ENCODE measurements at places on chromosomes 7 and 10.

GRCh38 chr7:38178695-38179344 lies 775 bp downstream of the STARD3NL start:
- no peak for DNase-seq

GRCh38 chr10:30431435-30431911 lies 2.5 kb upstream of the MAP3K8 start:
- no peak for DNase-seq

GRCh38 chr7:92647652-92648051 lies 57.5 kb upstream of the FAM133B start:
- DNase-seq = no peak

DNA sequence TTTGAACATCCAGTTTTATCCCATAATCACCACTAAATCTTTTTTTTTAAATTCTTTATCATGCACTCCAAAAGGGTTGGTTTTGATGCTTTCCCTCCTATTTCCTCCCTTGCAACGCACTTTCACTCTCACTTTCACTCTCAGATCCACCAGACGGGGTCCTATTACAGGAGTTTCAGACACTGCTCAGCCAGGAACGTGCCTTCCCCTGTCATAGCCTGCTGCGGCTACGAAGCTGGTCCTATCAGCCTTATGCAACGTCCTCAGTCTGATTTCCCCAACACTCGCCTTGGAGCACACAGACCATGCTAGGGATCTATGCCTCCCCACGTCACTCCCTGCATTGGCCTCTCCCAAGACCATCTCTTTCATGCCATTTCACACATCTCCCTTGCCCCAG lies 23.4 kb downstream of the ZPBP start:
- no peak for DNase-seq

- DNase-seq = no peak
These were observed 153.7 kb downstream of the NRBF2 start for GRCh38 chr10:63286754-63287264.

DNA sequence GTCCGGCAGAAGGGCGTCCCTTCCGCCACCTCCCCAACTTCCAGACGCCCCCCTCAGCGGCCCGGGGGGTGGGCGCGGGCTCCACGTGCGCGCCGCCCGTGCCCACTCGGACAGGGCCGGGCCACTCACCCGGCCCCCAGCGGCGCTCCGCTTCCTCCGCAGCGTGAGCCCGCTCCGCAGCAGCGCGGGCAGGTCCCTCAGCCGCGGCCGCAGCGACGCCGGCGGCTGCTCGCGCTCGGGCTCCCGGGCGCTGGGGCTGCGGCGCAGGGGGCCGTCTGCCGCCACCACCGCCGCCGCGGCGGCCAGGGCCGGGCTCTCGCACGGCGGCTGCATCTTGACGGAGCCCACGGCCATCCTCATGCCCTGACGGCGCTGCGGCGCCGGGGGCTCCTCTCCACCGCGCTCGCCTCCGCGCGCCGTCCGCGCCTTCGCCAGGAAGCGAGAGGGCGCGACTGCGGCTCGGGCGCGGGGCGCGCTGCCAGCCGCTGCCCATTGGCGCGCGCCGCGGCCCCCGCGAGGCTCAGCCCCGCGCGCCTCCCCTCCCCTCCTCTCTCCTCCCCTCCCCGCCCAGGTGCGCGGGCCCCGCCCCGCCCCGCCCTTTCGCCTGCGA lies at the start of gene RAPGEF5:
Gene RAPGEF5 (minus strand): TSS at position 454 of the 610 bp plus-strand sequence. CDS start 94 bp downstream, at position 360.
- DNase-seq = no peak

DNA sequence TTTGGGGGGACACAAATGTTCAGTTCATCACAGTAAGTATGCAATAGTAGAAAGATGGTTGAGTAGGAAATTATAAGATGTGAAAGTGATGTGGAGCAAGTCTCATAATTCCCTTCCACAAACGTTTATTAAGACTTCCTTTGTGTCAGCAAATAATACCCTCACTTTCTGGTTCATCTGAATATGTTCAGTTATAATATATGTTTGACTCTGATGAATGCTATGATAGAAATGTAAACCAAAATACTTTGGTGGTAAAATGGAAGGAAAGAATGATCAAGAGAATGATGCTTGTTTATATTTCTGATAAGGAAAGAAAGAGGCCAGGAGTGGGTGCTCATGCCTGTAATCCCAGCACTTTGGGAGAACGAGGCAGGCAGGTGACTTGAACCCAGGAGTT lies 111.7 kb upstream of the PLXDC2 start:
- no peak for DNase-seq

- DNase-seq = no peak
These were observed 45.8 kb downstream of the THSD7A start for GRCh38 chr7:11786186-11786585.

GRCh38 chr7:98240961-98241673 lies 10.9 kb downstream of the TECPR1 start:
- no peak for DNase-seq

DNA sequence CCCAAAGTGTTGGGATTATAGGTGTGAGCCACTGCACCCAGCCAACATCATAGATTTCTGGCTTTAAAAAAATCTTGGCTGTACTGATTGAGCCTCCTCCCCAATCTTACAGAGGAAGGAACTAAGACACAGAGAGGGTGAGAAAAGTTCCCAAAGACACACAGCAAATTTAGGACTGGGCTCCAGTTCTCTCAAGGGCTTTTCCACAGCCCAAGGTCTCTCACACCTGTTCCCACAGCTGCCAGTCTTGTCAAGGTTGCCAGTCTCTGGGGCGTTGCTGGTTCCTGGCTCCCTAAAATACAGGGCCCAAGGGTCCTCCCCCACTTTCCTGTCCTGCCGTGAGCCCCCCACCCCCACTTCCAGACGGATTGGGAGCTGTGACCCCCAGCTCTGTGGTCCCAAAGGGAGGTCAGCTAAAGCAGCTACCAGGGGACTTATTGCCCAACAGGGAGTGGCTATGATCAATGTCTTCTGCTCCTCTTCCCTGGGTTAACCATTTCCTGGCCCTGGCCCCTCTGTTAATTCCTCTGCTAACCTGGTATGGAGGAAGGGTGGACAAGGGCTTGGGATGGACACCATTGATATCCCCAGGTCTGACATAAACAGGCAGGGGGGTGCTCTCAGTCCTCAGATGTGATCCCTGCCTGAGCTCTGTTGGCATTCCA lies 3.1 kb upstream of the ZAN start:
- DNase-seq = no peak

GRCh38 chr7:138167222-138167621 lies 91.0 kb downstream of the AKR1D1 start:
- no peak for DNase-seq

- DNase-seq = no peak
These were observed 164.6 kb downstream of the NEURL1 start for GRCh38 chr10:103658049-103658577.

GRCh38 chr10:51894771-51895578 lies 195.6 kb upstream of the CSTF2T start:
- DNase-seq = no peak

GRCh38 chr10:124867304-124867703 lies 65.7 kb downstream of the ABRAXAS2 start:
- no peak for DNase-seq

DNA sequence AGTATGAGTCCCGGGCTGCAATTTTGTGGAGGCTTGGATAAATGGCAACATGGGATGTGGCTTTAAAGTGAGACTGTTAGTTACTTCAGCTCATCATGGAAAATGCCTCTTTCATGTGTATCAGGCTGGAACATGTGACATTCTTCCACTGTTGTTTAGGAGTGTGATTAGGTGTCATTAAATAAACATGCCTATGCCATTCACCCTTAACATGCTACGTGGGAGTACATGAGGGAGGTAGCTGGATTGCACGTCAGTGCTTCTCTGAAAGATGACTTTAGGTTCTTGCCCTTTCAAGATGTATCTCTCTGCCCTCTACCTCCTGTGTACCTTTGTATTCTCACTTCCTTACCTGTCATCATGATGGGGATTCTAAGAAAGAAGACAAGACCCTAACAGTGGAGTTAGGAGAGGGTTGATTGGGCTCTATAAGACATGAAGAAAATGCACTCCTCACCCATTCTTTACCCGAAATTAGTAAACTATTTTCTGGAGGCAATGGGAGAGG lies 8.9 kb downstream of the AKR1E2 start:
- no peak for DNase-seq

DNA sequence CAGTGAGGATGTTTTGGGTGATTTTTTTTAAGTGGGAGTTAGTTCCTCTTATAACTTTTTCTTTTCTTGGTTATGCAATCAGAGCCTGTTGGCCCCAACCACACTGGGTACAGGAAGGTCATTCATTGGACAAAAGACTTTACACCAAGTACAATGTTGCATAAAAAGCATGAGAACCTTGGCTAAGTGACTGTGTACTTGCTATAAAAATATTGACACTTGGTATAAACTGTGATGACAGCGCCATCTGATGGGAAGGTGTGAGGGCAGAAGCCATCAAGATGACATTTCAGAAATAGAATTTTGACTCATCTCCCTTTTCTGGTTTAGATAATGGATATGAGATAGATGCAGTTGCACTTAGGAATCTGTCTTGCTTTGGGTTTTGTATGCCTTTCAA lies 126.4 kb upstream of the CCDC6 start:
- no peak for DNase-seq

GRCh38 chr10:29495366-29495765 lies 139.4 kb downstream of the SVIL start:
- no peak for DNase-seq

GRCh38 chr7:134744569-134744968 lies 34.9 kb upstream of the CALD1 start:
- no peak for DNase-seq

DNA sequence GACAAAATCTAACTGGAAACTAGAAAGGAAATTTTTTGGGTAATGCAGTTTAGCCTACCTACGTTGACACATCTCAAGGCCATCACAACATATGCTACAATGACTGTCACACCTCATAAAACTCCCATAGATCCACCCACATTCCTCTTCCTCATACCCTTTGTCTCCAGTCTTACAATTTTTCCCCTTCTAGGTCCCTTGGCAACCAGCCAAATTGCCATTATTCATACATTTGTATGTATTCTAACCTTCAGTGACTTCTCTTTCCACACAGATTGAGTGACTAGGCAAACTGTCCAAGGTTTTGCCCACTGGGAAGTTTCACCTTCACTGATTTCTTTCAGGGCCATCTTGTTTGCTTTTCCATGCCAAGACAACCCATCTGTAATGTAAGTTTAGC lies 100.5 kb upstream of the TPK1 start:
- no peak for DNase-seq

DNA sequence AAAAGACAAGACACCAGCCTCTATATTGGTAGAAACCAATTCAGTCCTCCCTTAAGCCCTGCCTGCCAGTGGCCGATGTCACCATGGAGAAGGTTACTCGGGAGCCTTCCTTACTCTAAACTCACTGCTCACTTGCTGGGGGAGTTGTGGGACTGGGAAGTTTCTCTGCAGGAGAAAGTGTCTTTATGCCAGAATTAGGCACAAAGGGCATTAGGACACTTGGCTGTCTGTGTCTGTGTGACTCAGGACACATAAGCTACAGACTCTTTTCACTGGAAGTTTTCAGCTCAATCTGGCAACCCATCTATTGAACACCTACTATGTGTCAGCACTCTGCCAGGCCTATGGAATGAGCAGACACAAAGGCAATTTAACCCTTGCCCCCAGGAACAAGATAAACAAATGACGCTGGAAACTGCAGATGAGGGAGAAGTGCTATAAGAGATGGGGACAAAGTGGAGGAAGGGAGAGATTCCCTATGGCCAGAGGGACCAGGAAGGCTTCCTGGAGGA lies 49.5 kb upstream of the CACUL1 start:
- DNase-seq = no peak

DNA sequence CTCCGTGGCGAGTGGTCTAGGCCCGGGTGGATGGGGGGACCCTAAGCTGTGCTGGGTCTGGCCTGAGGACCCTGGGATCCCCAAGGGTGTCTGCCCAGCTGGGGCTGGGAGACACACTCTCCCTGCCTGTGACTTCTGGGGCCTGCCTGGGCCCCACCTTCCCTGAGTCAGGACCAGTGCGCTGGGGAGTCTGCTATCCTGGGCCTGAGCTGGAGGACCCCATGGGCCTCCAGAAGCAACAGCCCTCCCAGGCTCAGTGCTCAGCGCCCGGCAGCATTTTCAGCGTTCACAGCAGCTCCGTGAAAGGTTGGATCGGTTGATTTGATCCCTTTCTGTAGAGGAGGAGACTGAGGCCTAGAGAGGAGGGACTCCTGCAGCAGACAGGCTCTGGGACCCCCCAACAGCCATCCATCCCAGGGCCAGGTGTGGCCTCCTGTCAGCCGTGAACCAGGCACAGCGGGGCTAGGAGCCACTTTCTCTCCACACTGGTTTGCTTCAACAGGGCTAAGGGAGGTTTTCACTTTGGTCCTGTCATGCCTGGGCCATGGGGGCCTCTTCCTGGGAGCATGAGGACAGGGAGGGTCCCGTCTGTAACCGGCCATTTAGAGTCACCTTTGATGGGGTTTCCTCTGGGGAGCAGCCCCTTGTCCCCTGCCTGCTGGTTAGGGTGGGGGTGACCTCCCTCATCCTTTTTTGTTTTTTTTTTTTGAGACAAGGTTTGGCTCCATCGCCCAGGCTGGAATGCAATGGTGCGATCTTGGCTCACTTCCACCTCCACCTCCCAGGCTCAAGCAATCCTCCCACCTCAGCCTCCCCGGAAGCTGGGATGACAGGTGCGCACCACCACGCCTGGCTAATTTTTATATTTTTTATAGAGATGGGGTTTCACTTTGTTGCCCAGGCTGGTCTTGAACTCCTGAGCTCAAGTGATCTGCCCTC lies 12.4 kb downstream of the FOXL3 start:
- DNase-seq = no peak

- DNase-seq = no peak
These were observed 125.4 kb downstream of the AUTS2 start for GRCh38 chr7:69723663-69724062.

DNA sequence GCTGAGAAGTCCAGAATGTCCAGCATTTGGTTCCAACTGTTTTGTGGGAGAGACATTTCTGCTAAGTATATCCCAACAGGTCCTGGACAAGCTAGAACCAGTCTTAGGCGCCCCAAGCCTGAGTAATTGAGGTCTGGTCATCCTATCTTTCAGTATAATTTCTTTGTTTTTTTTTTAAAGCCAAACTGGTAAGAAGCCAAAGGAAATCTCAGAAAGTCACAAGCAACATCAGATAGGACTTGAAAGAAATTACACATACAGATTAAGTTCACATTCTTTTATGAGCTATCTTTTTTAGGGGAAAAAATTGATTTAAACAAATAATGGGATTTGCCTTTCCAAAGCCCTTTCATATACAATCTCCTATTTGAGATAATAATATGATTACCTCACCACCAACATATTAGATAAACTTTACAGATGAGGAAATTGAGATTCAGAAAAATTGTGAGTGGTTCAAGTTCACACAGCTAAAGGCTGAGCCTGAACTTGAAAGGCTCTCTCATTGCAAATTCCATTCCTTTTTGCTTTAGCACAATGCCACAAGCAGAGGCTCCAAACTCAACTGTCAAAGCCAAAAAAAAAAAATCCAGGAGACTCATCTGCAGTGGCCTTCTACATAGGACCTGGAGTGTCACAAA lies 15.0 kb downstream of the PDLIM1 start:
- no peak for DNase-seq

GRCh38 chr10:23381298-23382040 lies 36.9 kb upstream of the C10orf67 start:
- DNase-seq = no peak

GRCh38 chr7:34772296-34772938 lies 114.4 kb downstream of the NPSR1 start:
- DNase-seq = no peak

All from GOT3 (cell line).